ENCODE measurements at places on chromosomes 5 and 9.

DNA sequence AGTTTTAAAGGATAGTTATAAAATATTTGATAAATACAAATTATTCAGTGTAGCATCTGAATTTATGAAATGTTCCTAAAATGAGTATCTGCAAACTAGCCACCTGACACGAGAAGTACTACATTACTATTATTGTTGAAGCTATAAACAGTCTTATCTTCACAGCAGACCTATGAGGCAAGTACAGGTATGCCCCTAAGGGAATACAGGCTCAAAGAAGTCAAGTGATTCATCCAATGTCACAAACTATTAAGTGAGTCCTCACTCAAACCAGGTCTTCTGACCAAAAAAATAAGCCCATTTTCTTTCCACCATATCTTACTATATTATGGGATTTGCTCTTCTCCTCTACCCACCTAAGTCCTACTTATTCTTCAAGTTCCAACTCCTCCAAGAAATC, 28.7 kb downstream of the STRBP start:
- DNase-seq: no peak

DNA sequence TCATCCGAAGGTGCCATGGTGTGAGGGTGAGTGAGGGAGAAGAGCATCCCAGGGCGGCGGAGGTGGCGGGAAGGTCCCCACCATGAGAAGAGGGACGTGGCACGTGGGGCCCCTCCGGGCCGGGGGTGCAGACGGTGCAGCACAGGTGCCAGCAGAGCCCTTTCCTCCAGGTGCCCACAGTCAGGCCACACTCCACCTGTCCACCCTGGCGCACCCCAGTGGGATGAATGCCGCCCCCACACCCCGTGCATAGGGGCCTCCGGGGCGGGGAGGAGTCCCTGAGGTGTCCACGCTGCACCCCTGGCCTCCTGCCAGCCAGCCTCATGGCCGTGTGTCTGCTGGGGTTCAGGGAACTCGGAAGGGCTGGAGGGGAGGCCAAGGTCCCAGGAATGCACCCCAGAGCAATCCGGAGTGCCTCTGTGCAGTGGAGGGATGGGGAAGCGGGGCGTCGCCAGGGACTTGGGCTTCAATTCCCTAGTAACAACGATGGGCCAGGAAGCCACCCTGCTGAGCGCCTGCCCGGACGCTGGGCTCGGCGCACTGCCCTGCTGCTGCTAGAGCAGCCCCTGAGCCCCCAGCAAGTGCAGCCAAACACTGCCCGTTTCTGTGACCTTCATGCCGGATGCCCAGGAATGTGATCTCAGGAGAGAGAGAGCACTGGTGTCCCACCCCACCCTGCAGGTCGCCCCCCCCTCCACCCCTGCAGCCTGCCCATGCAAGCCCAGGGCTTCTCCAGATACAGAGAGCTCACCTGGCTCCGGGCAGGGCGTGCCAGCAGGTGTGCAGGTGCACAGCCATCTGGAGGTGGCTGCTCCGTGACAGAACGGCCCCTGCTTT, 8.8 kb upstream of the NACC2 start:
- DNase-seq: no peak

DNA sequence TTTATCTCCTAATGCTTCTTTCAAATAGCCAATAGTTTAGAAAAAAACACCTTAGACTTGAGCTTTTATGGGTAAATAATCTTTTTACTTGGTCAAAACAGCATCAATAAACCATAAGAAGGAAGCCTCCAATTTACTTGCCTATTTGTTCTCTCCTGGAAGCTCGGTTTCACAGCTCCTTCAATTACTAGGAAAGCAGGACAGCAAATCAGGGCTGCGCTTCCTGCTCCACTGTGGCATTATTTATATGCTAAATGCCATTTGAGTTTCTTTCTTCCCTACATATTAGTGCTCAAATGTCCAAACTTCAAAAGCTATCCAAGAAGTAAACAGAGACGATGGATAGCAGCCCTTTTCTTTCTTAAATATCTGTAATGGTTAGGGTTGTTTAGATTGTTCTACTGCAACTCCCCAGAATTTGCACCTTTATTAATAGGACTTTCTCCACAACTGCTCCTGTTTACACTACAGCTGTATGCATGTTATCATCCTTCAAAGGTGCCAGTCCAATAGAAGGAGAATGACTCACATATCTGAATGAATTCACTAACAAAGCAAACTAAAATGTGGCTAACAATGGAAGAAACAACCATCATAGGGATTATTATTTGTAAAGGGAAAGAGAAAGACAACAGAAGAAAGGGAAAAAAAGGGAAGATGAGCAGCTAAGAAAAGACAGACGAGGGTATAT, 58.7 kb downstream of the MED27 start:
- peak; percentile 40 for DNase-seq

DNA sequence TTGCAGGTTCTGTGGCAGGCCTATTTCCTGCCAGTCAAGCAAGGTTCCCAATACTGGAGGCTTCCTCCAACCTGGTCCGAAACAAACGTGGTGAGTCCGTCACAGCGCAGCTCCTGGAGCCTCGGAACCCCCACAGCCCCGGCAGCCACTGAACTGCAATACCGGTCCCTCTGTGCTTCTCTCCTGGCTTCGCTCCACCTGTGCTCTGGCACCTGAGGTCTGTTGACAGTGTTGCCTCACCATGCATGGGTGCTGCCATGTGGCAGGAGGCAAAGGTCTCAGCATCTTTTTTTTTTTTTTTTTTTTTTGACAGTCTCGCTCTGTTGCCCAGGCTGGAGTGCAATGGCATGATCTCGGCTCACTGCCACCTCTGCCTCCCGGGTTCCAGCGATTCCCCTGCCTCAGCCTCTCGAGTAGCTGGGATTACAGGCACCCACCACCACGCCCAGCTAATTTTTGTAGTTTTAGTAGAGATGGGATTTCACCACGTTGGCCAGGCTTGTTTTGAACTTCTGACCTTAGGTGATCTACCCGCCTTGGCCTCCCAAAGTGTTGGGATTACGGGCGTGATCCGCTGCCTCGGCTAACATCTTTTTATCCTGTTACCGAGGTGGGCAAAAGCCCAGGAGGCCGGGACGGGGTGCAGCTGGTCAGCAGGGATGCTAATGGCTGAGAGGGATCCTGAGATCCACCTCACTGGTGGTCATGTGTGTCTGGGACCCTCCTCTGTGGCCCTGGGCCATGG, 57.1 kb upstream of the RNU6ATAC start:
- DNase-seq: no peak

- no peak for DNase-seq
These were observed 113.1 kb upstream of the TBC1D2 start for GRCh38 chr9:98368366-98369065.

All from ELR (cell line).